ENCODE measurements at places on chromosomes 3 and 15.
A peak's percentile ranks its signal among the peaks of the same experiment; 100 is the strongest.

GRCh38 chr15:58587486-58587885, 155.7 kb downstream of the LIPC start:
- no peak for DNase-seq

- DNase-seq: no peak
These were observed 98.7 kb downstream of the PLCH1 start for GRCh38 chr3:155646128-155646527.

- DNase-seq: no peak
These were observed 646 bp downstream of the IQCB1 start for GRCh38 chr3:121834157-121834670.

GRCh38 chr3:129439226-129439816, 427 bp downstream of the MBD4 start:
- peak; percentile 32 for DNase-seq
